Activated naive CD8-positive, alpha-beta T cell treated with anti-CD3 and anti-CD28 coated beads for 36 hours (primary cell): ENCODE measurements at places on chromosomes 1 and 21. TPM values are rescaled to one million over a fixed set of nuclear protein-coding genes. Genes with fewer than 3 reads are reported as not detected.
A peak's percentile ranks its signal among the peaks of the same experiment; 100 is the strongest.

DNA sequence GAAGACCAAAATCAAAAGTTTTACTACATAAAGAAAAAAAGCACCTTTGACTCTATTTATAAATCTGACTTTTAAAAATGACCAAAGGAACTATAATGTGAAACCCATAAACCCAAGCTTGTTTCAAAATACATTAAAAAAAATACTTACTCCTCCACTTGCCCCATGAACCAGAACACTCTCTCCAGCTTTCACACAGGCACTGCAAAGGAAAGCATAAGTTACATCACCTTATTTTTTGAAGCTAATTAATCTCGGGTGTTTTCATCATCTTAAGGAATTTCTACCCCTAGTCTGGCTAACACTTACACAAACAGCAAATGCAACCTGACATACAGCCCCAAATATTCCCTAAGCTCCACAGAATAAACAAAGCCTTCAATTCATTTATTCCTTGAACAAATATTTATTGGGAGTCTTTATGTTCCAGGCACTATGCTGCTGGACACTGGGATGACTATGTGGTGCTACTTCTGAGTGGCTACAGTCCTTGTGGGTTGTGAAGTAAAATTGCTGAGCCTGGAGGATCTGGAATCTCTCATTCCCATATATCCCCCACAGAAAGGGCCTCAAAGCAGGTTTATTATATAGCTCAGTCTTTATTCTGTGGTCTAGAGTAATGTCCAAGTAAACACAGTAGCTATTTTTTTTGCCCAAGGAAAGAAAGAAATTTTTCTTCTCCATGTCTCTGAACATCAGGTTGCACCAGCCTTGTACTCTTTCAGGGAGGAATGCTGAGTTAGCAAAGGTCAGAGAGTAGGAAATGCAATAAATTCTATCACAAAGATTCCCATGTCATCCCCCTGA lies 18.2 kb downstream of the CRYZ start:
- DNase-seq: no peak

DNA sequence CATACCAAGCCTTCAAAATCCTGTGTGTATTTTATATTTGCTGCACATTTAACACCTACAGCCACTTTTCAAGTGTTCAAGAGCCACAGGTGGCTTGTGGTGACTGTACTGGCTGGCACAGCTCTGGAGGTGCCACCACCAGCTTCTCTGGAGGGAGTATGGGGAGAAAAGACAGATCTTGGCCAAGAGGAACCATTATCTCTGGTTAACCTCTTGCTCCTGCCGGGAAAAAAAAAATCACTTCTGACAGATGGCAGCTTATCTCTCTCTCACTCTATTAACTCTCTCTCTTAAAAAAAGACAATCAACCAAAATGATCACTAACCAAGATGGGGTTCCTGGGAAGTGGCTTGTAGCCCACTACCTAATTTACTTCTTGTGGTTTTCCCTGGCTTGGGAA lies 1.2 kb upstream of the RIIAD1 start:
- DNase-seq: no peak

DNA sequence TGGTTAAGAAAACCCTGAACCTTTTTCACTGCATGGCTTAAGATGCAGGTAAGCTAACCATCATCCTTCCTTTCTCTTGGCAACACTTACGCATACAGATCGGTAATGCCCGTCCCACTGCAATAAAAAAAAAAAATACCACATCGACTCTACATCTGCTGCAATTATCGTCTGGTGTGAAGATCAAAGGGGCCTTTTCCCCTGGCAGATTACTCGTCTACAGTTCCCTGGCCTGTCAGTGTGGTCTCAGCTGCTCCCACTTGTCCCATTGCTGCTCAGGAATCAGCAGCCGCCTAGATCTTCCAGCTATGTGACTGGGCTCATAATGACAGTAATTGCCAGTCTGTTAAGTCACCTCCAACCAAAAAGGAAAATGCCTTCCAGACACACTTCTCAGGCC lies 133.1 kb downstream of the SETD4 start:
- no peak for DNase-seq

GRCh38 chr1:179803918-179804317 lies 60.8 kb downstream of the FAM163A start:
- DNase-seq: no peak

- no peak for DNase-seq
Measured at GRCh38 chr21:17786071-17786850, 32.9 kb downstream of the C21orf91 start.

DNA sequence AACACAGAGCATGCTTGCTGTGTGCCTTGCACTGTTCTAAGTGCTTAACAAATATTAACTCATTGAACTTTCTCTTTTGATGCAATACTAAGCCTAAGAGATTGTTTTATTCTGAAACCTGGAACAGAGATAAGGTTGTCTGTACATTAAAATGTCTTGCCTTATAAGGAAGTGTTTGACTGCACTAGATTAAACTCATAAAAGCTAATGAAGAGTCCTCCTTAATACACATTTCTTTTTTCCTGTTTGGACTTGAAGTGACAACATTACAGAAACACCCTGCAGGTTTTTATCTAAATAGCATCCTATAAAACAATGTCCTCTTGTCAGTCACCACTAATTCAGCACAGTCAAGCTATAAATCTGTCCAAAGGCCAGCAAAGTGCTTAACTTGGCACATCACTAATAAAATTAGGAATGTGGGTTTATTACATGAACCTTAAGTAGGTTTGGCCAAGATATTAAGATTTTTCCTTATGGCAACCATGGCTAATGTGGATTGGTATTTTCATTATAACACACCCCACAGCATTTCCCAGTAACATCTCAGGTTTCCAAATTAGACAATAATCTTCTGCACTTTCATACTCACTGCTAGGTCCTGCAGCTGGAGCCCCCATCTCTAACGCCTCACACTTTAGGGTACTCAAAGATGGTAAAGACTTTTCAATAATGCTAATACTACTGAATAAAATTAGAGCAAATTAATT lies 389.7 kb downstream of the LMO4 start:
- no peak for DNase-seq

DNA sequence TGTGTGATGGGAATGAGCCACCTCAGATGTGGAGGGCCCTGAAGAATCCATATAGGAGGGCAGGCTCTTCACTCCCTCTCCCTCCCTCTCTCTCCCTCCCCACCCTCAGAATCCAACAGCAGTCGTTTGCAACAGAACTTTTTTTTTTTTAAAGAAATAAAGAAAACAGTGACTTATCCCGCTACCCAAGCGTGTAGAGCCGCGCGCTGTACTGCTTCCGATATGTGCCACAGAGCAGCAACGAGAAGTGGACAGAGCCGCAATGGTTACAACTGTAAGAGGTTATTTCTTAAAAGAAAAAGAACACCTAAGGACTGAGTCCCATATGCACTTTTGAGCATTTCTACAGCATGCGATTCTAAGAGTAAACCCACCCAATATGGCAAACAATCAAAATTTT lies 7.4 kb upstream of the NADK start:
- DNase-seq: no peak

DNA sequence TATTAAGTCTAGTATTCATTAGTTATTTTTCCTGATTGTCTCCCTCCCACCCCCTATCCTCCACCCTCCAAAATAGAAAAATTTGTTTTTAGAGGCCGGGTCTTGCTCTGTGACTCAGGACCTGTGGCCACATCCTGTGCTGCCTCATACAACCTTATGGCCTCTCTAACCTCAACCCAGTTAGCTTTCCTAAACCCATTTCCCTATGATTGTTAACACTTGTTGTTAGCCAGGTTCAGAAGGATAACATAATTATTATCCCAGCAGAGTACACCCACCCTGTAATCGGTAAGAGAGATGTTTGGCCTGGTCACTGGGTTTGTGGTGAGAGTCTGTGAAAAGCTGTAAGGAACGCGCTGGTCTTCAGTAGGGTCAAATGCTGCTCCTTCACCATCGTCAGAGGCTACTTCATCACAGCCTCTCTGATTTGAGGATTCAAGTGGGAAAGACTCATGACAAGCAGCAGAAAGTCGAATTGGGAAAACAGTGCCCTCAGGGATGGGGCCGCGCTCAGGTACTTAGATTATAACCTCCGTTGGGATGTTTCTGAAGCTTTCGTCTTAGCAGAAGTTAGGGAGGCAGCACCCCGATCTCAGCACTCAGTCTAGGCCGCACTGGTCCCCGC lies 35.9 kb upstream of the HMGN1 start:
- DNase-seq: no peak

DNA sequence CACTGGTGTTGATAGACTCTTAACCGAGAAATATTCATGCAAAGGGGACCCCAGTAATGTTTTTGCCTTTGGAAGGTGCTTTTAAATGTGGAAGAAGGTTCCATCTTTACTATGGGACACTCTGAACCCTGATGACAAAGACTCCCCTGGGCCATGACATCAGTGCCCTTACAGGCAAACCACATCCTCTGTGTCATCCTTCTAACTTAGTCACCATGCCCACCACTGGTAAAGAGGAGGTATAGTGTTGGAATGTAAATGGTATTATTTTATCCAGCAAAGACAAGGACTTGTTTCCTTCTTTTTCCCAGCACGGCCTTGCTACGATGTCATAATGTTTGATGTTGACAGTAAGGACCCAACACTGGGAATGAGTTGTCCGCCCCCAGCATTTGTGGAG lies 12.6 kb downstream of the METTL13 start:
- DNase-seq: peak; percentile 52

- DNase-seq: no peak
Measured at GRCh38 chr21:44535963-44536362, 4.0 kb downstream of the KRTAP10-1 start.

DNA sequence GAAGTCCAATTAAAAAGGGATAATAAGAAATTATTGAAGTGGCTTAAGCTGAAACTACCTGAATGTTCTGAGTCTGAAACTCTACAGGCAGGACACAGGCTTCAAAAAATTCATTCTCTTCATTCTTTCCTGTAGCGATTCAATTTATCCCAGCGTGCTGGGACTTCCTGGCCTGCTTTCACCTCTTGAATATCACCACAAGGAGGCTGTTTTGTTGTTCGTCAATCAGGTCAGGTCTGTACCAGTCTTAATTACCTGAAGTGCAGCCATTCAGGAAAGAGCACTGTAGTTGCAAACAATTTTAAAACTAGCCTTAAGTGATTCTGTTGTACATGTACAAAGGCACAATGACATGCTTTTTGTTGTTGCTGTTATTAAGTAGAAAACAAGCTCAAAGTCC lies 38.4 kb downstream of the FYB2 start:
- DNase-seq: no peak

DNA sequence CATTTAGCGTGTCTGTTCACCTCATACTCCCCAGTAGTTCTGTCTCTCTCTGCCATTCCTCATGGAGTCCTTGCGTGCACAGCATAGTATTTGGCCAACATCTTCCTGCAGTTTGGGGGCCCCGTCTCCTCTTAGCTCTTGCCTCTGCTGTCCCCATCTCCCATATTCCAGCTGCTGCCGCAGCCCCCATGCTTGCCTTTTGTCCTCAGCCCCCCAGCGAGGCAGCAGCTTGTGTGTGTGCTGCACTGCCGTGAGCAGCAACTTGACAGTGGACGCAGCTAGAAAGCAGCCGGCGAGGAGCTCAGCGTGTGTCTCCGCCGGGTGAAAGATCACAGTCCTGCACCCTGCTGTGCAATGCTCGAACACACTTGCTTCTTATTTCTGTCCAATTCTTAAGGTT lies 164.2 kb upstream of the COL6A1 start:
- DNase-seq: no peak

- DNase-seq: no peak
Measured at GRCh38 chr1:168371477-168371876, 90.8 kb downstream of the TBX19 start.

GRCh38 chr1:211654838-211655787 lies 20.3 kb downstream of the NEK2 start:
- DNase-seq: peak; percentile 79

DNA sequence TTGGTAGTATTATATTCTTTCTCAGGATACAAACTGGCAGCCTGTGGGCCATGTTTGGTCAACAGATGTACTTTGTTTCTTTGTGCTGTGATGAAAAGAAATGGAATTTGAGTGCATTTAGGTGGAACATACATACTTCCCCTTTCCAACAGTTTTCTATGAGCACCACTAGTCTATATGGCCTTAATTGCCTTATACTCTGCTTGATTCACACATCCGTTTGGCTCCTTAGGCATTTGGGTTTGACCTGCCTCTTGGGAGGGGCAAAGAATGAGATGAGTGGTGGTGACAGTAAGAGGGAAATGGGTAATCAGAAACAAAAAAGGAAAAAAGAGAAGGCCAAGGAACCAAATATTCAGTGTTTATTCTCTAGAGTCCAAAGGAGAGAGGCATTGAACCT lies 17.0 kb downstream of the CFAP126 start:
- DNase-seq: no peak

DNA sequence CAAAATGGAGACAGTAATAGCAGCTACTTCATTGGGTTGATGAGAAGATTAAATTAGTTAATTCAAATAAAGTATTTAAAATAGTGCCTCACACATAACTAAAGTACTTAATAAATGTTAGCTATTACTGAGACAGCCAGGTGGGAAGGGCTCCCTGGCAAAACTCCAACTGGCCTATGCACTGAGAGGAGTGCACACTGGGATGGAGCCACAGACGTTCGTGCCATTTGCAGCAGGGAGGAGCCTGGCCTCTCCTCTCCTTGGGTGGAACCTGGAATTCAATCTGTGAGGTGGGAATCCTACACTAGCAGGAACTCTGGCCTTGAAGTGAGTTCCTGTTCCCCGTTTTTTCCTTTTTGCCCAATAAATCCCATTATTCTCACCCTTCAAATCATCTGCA lies 28.1 kb downstream of the SLC5A9 start:
- DNase-seq: no peak

DNA sequence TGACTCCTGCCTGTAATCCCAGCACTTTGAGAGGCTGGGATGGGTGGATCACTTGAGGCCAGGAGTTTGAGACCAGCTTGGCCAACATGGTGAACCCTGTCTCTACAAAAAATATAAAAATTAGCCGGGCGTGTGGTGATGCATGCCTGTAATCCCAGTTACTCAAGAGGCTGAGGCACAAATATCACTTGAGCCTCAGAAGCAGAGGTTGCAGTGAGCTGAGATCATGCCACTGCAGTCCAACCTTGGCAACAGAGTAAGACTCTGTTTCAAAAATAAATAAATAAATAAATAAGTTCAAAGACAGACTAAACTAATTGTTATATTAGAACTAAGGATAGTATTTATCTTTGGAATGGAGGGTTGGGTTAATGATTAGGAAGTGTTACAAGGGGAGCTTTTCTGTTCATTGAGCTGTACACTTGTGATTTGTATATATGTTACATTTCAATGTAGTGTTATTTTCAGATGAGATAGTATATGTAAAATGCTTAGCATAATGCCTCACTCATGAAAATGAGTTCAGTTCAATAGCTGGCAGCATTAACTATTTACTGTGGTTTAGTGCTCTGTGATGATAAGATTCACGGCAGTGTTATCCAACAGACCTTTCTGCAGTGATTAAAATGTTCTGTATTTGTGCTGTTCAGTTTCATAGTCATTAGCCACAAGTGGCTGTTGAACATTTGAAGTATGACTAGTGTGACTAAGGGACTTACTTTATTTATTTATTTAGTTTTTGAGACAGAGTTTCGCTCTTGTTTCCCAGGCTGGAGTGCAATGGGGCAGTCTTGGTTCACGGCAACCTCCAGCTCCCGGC lies 47.7 kb downstream of the OSBPL9 start:
- DNase-seq: no peak

Gene PLA2G2C
- not detected for total RNA-seq

Gene XKR8
- 4.1 TPM for total RNA-seq

Gene PRKCZ
- 11.1 TPM for total RNA-seq

Gene OR2L5
- not detected for total RNA-seq

Gene ADAMTSL4
- 0.06 TPM for total RNA-seq
